ENCODE measurements at places on chromosomes 1 and 21.

DNA sequence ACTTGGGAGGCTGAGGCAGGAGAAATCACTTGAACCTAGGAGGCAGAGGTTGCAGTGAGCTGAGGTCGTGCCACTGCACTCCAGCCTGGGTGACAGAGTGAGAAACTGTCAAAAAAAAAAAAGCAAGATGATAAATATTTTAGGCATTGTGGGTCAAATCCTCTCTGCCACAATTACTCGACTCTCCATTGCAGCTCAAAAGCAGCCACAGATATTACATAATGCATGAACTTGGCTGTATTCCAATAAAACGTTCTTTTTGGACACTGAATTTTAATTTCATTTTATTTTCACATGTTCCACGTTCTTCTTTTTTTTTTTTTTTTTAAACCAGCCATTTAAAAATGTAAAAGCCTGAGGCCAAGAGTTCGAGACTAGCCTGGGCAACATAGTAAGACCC is 69.4 kb downstream of the TCP10L start:
- no peak for ATAC-seq

- no peak for ATAC-seq
Measured at GRCh38 chr1:241840164-241840563, 7.8 kb upstream of the EXO1 start.

DNA sequence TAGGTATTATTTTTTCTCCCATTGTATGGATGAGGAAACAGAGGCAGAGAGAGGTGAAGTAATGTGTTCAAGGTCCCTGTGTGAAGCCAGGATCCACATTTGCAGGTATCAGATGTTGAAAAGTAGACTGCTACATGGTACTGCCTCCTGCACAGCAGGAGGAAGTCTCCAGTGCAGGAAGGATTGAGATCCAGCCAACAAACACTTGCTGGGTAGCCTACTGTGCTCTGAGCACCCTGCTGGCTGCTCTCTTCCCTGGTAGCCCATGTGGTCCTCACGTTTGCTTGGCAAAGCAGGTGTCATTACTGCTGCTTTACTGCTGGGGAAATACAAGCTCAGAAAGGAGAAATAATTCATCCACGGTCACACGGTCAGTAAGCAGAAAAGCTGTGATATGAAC is 21.3 kb upstream of the GRIK3 start:
- no peak for ATAC-seq

DNA sequence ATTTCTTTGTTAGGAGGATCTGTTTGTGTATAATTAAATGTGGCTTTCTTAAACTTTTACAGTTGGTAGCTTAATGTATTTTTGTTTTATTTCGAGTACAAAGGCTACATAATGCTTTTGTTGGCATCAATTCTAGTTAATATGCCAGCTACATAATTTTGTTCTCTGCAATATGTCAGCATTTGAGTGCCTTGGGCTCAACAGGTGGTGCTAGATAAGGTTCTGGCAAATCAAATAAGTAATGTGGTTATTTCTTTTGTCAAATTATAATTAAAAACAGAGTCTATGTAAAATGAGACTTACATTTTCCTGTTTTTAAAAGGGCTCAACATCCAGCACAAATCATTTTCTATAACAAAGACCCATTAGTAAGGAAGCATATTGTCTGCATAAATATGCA is 410.6 kb upstream of the NR5A2 start:
- ATAC-seq: no peak

DNA sequence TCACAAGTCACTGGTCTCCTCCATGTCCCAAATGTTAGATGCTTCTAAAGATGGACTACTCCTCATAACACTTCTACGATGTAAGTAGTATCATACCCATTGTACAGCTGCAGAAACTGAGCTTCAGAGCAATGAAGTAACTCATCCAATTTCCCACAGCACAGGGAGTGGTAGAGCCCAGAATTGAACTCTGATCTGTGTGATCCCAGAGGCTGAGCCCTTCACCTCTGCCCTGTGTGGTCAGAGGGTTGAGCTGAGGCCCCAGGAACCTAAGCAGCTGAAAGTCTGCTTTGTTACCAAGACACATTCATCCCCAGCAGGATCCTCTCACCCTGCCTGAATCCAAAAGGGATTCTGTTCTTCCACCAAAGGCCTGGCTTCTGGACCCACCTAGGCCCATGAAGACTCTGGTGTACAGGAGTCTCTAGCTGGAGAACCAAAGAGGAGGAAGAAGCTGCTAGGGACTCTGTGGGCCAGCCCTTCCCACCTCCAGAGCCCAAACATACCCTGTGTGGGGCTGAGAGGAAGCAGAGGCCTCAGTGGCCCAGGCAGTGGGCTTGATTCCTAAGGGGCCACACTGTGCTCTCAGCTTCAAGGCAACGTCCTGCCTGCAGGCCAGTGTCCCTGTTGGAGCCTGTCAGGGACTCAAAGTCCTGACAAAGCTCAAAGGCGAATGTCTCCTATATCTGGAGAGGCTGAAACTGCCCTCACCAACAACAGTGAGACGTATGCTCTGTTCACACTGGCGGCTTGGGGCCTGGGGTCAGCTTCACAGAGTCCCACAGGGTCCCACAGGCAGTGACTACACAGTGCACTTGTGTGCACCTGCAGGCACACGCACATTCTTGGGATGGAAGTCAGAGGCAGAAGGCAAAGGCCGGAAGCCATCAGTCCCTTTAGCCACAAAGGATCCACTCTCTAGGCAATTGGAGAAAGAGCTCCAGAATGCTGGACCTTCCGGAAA is 40.4 kb upstream of the SLC30A1 start:
- no peak for ATAC-seq

- ATAC-seq: peak; percentile 79
Measured at GRCh38 chr21:33968080-33968994, 52.7 kb upstream of the ATP5PO start.

DNA sequence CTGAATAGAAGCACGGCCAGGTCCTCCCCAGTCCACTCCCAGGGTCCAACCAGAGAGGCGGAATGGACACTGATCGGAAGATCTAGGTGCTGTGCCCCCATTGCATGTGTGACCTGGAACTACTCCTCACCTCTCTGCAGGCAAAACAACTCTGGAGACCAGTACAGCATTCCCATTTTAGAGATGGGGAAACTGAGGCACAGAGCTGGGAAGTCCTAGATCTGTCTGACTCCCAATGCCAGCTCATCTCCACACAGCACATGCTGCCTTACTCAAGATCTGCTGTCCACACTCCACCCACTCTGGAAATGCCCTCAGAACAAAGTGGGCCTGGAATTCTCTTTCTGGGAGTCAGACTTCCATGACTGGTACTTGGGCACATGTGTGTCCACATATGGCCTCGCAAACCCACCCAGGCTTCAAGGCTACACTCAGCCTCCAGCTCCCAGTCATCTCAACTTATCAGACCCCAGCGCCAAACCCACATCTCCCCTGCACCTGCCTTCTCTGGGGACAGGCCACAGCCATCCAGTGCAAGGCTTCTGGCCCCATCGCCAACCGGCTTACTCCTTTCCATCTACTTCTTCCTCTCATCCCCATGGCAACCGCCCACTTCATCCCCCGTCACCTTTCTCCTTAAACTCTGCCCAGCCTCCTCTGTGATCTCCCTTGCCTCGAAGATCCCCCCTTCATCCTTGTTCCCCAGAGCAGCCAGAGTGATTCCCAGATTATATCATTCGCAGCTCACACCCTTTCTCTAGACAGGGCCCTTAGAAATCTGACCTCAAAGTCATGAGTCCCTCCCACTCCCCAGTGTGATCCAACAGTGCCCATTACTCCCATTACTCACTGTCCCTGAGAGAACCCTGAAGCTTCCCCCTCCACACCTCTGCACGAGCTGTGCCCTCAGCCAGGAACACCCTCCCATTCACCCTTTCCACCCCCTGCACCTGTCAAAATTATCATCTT is 2.7 kb downstream of the COL8A2 start:
- no peak for ATAC-seq

GRCh38 chr1:12436345-12436658 is 181.7 kb downstream of the DHRS3 start:
- no peak for ATAC-seq

GRCh38 chr1:228274452-228275178 is 66.8 kb downstream of the OBSCN start:
- no peak for ATAC-seq

- ATAC-seq: no peak
Measured at GRCh38 chr1:240508950-240509349, 103.0 kb downstream of the GREM2 start.

DNA sequence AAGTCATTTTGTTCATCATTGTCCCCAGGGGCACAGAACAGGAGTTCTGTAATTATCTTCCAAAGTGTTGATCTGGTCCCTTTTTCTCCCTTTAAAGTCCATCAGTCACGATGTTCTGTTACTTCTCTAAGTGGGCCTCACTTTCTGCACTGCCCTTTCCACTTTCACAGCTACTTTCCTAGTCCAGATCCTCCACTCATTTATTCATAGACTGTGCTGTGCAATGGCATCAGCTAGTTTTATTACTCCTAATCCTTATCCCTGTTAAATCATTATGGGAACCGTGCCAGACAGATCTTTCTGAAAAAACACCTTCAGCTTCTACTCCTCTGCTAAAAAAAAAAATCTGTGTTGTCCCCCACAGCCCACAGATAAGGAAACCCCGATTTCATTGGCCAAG is 64.0 kb upstream of the BCL10 start:
- no peak for ATAC-seq

DNA sequence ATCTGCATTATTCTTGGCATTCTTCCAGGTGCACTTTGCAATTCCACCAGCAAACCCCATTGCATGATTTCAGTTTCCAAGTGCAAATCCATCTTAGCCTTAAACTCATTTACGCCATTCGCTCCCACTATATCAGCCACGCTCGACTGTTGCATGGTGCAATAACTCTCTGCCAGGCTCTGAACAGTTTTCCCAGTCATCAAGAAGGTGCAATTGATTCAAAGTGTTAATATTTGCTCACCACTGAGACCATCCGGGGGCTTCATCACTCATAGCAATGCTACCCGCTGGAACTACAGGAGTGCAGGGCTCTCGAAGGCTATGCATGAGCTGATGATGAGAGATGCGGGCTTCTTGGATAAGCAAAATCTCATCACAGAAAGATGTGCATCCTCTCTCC is 488.2 kb downstream of the OMA1 start:
- peak; percentile 84 for ATAC-seq

GRCh38 chr1:201171063-201172036 is 17.1 kb upstream of the TMEM9 start:
- peak; percentile 59 for ATAC-seq

- no peak for ATAC-seq
Measured at GRCh38 chr1:204280099-204280961, 66.5 kb upstream of the GOLT1A start.

GRCh38 chr1:22829309-22829989 is 118.8 kb downstream of the EPHB2 start:
- no peak for ATAC-seq

GRCh38 chr1:117641536-117641935 is 35.7 kb downstream of the TENT5C start:
- no peak for ATAC-seq

All from motor neuron (in vitro differentiated cells).